ENCODE measurements at places on chromosomes 1 and 21.
A peak's percentile ranks its signal among the peaks of the same experiment; 100 is the strongest.

DNA sequence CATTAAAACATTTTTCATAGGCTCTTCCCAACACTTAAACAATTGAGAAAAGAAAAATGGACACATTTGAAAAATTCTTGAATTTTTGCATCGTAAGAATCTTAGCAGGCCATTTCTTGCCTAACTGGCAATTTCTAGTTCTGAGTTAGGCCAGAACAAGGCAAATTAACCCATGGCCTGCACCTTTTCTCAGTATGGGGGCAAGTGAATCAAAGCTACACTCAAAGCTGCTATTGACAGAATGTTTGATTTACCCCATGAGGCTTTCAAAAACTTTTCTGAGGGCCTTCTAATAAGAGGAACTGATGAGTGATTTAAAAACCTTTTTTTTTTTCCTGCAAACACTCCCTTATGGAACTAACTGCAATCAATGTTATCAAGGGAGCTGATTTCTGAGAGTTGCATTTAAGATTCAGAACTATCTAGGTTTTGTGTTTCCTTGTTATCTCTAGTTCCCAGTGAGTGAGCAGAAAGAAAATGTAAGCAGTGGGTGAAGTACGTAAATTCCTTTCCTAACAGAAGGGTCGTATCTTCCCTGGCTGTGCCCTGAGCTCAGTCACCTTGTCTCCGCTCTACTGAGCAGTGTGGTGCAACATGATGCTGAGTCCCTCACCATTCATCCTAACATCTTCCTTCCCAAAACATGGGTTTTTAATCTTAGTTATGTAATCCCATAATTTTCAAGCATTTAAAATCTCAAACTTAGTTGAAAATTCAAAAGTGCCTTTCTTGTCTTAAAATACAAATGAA, 353.7 kb downstream of the DPYD start:
- DNase-seq = no peak

- DNase-seq = no peak
Observed at GRCh38 chr1:153945131-153945794, 1.3 kb downstream of the DENND4B start.

DNA sequence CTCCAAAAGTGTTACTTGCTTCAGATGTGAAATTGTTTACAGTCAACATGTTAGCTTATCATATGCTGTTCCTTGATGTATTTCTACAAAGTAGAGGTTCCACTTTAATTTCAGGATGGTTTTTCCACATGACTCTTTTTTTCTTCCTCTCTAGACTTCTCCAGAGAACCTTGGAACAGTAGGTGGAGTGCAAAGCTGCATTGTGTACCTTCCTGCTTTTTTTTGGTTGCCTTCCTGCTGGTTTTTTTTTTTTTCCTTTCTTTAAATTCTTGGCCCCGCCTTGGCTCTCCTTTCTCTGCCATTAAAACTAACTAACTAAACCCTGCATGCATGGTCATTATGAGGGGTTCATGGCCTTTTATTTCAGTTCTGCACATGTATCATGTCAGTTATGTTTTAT, 48.2 kb upstream of the RCC1 start:
- no peak for DNase-seq

- DNase-seq = no peak
Observed at GRCh38 chr1:47713975-47714767, 276.3 kb downstream of the FOXD2 start.

DNA sequence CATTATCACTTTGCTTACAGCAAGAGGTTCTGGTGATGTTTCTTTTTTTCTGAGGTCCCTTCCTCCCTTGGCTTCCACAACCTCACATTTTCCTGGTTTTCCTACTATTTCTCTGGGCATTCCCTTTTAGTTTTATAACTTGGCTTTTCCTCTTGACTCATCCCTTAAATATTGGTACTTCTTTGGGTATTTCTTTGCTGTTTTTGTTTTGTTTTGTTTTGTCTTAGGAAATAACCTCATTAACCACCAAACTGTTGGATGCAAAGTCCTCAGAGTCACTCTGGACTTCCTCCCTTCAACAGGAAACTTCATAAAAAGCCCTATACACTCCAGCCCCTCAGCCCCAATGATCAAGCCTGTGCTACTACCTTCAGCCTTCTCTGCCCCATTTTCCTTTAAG, 211.1 kb downstream of the DUSP10 start:
- DNase-seq = no peak

GRCh38 chr1:225891229-225891972, 2.5 kb upstream of the LEFTY1 start:
- no peak for DNase-seq

DNA sequence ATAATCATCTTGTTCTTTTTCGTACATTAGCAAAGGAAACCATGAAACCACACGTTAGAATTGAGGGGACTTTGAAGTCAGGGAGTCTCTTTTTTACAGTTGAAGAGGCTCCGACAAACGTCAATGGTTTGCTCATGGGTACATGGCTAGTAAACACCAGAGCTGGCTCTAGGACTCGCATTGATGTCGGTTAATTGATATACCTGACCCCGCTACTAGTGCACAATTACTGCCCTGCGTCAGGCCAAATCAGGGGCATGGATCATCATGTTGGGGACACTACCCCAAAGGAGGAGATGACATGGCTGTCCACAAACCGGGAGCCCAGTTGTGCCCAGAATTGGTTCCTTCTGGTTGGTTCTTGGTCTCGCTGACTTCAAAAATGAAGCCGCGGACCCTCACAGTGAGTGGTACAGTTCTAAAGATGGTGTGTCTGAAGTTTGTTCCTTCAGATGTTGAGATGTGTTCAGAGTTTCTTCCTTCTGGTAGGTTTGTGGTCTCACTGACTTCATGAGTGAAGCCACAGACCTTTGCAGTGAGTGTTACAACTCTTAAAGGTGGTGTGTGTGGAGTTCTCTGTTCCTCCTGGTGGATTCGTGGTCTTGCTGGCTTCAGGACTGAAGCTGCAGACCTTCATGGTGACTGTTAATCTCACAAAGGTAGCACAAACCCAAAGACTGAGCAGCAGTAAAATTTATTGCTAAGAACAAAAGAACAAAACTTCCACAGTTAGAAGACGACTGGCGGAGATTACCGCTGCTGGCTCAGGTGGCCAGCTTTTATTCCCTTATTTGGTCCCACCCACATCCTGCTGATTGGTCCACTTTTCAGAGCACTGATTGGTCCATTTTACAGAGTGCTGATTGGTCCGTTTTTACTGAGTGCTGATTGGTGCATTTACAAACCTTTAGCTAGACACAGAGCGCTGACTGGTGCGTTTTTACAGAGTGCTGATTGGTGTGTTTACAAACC, 126.9 kb upstream of the ERRFI1 start:
- DNase-seq = no peak

DNA sequence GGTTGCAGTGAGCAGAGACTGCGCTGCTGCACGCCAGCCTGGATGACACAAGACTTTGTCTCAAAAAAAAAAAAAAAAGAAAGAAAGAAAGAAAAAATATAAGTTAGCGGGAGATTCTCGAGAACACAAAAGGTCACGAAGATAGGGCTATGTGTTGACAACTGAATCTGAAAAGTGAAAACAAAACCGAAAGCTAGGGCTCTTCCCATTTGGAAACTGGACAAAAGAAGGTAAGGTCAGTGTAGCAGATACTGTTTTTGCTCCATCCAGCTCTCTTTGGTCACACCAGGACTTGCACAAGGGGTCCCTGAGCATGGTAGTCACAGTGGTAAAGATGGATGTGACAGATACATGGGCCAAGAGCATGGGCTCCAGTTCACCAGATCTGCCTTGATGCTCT, 60.4 kb upstream of the MAP10 start:
- no peak for DNase-seq

- no peak for DNase-seq
Observed at GRCh38 chr21:35864039-35864438, 196.3 kb downstream of the SETD4 start.

DNA sequence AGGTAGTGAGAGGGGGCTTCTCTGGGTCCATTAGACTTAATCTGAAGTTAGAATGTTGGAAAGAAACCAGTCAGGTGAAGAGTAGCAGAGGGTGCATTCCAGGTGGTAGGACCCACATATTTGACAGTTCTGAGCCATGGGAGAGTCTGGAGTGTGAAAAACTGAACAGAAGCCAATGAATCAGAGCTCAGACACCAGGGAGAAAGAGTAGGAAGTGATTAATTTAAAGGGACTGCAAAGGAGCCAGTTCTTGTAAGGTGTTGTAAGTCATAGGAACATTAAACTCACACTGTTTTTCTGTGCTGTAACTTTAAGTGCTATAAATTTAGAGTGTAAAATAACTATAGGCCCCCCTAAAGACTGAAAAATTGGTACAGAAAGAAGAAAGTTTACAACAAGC, 5.9 kb upstream of the DHX9 start:
- DNase-seq = no peak

- no peak for DNase-seq
Observed at GRCh38 chr1:47682786-47683350, 245.0 kb downstream of the FOXD2 start.

GRCh38 chr21:31873696-31874599, 1.1 kb downstream of the HUNK start:
- DNase-seq = peak; percentile 65

DNA sequence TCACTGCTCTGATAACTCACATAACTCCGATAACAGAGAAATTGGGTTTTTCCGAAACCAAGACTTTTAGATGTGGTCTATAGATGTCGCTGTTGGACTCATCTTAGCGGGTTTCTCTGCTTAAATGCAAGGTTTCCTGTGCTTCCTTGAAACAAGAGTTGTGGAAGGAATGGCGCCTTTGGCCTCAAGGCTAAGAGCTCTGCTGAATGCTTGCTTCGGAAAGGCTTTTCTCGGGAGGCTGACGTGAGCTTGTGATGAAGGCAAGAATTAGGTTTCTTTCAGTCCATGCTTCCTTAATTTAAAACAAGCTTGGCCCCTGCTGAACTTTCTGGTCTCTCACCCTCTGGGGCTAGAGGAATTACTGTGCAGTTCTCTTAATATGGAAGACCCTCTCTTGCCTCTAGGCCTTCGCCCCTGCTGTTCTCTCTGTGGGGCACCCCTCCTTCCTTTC, 113.5 kb downstream of the MAP3K21 start:
- peak; percentile 90 for DNase-seq

DNA sequence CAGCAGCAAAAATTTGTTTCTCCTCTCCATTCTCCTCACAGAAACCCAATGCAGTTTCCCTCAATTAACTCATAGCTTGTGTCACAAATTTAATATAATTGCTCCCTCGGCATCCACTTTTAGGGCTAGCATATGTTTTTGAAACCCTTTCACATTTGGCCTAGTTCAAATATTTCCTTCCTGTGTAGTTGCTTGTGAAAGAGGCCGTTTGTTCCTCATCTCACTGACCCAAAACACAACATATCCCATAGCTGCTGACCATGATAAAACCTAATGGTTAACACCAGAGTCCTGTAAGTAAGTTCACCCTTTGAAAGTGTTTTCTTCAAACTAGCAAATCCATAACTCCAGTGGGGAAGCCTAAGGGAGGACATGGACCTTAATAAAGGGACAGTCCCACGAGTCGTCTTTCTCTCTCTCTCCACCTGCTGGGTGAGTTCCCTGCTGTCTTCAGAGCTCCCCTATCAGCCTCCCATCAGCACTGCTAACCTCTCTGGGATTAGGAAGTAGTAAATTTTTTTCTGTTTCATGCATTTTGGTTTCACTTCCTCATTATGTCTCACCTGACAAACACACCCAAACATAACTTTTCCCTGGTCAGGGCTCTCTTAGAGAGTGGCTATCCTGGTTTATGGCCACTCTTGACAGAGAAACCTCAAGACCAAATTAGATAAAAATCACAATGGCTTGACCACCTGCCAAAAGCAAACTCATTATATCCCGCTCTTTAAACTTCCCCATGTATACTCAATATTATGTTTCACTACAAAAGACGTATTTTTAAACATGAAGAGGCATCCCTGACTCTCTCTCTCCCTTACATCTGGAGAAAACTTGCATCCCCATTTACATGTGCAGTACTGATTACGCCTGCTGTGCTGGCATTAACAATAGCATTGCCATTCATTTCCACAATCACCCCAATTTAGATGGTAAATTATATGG, 177.7 kb upstream of the HP1BP3 start:
- DNase-seq = no peak

- no peak for DNase-seq
Observed at GRCh38 chr1:105830571-105831146, 1225.8 kb upstream of the PRMT6 start.

DNA sequence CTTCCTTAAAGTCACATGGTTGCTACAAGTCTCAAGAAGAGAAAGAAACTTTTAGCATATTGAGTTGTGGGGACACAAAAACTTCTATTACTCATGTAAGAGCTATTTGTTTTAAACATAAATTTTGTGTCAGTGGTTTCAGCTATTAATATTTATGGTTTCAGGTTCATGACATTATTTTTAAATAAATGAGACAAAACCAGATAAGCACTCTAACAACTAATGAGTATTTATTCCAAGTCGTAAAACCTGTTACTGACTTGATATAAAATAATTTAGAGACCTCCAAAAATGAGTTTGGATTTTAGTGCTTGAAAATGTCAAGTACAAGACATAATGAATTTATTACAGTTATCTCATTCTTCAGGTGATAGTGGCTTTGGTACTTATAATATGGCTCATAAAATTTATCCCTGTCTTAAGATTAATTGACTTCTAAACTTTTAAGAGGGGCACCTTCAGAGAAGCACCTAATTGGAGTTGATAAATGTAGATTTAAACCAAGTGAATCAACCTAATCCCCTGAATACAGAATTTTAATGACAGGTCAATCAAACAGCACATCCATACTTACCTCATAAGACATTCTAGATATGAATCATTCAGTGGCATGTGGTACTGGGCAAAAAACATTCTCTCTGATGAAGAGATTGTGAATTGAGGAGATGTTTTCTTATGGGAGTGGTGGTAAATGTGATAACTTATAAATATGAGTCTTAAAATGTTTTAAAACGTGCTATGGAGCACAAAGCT, 167.7 kb upstream of the PTGFR start:
- no peak for DNase-seq

DNA sequence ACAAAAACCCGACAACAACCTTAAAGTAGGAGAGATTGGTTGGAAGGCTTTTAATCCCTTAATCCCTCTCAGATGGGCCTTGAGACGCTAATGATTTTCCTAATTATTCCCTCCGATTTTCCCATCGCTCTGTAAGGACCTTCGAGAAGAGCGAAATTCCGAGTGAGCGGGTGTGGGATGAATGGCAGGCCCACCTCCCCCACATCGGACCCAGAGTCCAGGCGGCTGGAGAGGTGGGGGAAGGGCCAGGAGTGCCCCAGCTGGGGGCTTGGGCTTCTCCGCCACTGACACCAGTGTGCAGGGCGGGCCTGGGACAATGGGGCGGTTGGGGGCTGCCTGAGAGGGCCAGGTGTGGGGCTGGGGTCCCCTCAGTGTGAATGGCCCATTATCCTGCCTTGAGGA, 23.4 kb downstream of the RHBG start:
- DNase-seq = no peak

DNA sequence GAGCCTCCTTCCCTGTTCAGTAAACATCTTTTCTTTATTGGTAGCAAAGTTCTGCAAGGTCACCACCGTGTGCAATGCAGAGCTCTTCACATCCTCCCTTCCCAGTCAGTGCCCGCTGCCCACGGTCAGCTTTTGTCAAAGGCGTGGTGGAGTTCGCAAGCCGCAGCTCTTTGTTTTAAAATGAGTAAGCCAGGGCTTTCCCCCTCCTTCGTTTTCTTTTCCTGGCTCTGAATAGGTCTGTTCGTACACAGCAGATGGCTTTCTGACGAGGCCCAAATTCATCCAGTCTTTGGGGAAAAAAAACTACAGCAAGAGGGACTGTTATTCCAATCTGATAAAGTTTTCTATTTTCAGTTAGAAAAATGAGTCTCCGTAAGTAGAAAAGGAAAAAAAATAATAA, 153.2 kb downstream of the LRIG2 start:
- DNase-seq = no peak

All from ELF-1 (cell line).